Fibroblast of skin of back (primary cell): ENCODE measurements at places on chromosomes 3 and 15.

DNA sequence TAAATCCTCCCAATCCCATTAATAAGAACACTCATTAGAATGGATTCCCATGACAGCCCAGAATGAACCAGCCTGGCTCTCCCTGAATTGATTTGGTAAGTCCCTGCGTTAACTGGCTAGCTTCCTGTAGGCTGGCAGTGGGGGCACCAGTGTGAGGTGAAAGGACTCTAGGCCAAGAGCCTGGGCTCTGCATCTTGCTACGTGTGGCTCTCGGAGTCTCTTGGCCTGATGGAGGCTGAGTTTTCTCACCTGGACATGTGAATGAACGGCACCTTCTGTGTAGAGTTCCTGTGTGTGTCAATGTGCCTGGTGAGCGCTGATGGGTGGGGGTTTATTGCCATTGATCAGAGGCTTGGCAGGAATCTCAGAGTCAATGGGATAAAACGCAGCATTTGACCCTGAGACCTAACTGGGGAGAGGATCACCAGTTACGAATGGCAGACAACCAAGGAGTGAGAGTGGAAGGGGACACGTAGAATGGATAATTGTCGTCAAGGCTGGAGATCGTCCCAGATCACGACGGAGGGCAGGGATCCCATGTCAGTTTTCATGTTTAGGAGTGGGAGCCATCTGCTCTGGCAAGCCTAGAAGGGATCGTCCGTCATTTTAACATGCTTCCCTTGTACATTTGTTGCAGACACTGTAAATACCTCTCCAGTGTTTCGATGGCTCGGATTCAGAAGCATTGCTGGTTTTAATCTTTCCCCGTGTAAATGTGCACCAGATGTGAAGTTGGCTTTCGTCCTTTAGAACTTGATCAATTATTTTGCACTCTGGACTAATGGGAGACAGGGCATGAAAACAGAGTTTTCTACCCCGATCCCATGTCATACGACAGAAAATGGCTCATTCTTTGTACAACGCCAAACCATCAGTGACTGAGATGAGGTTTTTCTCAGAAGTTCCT is 9.0 kb upstream of the KLF13 start:
- no peak for DNase-seq

DNA sequence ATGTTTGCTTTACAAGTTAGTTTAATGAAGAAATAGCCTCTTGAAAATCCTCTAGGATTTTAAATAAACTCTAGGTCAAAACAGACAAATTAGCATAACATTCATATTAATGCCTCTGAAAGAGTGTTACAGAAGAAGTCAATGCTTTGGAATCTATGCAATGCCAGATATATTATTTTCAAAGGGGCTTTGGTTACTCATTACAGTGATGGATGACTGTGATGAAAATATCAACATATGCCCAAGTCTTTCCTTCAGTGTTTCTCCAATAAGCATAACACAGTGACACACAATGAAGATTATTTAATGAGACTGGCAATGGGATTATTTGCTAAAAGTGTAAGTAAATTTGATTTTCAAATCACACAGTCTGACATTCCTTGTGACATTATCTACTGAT is 1247.2 kb downstream of the ROBO2 start:
- peak; percentile 75 for DNase-seq

DNA sequence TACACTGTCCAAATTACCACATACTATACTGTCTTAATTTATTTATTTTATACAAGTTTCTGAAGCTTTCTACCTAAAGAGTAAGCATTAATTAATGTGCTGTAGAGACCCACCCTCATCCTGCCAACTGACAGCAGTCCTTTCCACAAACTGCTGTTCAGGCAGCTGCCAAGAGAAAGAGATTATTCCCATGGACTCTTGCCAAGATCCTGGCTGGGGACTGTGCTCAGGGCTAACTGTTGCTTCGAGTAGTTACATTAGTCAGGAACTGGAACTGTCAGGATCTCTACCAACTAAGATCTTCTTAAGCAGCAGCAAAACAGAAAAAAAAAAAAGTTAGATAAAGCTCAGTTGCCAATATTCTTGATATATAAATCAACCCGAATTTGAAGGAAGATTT is 398.8 kb downstream of the MECOM start:
- peak; percentile 46 for DNase-seq

DNA sequence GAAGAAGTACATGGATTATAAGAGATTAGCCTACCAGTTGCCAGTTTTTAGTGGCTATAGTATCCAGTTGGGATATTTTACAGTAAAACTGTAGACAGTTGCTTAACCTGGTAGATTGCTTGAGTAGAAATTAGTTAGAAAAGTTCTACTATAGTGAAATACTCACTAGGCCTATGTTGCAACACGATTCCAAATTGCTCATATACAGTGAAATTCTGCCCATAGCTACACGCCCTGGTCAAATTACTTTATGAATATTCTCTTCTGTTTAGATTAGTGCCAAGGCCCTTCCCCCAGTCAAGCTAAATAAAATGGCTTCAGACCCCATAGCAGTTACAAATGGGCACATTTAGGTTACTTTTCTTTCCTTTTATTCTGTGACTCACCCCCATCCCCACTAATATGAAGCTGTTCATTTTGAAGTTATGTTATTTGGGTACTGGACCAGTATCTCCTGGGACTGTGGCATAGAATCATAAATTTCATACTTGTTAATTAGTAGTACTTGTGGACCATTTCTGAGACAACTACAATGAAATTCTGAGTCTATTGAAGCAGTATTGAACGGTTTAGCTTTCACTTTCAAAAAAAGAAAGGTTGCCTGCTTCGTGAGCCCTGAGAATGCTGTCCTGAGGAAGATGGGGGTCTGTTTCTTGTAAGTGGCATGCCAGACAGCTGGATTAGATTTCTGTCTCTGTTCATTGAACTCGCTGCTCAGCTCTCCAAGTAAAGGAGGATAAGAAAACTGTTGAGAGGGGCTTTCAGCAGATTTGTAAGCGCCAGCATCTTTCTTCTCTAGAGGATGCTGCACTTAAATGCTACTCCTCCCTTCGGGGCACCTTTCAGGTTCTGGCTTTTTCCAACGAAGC is 65.8 kb upstream of the CFAP20DC start:
- DNase-seq = peak; percentile 33

DNA sequence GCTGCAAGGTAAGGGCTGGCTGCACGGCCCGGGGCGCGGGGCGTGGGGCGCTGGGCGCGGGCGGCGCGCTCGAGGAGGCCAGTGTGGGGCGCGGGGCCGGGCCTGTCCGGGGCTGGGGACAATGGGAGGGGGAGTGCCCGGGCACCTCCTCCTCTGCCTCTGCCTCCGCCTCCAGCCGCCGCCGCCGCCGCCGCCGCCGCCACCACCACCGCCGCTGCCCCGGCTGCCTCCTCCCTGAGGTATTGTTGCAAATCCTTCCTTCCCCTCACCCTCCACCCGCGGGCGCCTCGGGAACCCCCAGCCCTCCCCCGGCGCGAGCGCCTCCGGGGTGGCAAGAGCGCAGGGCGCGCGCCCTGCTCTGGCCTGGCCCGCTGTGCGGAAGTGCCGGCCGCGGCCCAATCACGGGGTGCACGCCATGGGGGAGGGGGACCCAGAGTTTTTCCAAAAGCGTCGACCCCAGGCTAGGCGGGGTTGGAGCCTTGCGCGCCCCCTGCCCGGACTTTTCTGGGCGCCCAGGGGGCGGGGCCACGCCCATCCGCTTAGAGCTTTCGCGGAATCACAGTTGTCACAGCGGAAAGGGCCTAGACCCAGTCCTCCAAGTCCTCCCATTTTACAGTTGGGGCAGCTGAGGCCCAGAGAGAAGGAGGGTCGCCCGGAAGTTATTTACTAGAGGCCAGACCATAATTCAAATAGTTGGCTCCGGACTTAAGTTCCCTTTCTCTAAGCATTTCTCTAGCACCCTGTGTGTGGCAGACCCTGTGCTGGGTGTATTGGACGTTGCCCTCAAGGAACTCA is at the start of gene LPP:
Gene LPP (plus strand): TSS at position 144 of the 795 bp plus-strand sequence. CDS start 251,964 bp downstream, outside the sequence.
- peak; percentile 91 for DNase-seq

DNA sequence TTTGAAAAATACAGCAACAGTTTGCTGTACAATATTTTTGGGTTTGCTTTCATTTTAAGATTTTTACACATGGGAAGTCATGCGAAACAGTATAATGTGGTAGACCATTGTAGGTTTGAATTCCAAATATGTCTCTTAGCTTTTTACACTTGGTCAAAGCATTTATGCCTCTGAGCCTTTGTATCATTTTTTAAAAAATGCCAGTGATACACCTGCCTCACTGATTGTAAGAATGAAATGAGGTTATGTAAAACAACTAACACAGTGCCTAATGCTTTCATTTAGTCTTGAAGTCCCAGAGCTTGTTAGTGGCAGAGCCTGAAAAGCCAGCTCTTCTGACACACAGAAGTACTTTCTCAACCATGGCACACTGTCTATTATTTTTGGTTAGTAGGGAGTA is 202.0 kb downstream of the UBE2E2 start:
- DNase-seq = no peak

- peak; percentile 14 for DNase-seq
Observed at GRCh38 chr3:65268426-65268825, 580.6 kb upstream of the ADAMTS9 start.

- no peak for DNase-seq
Observed at GRCh38 chr3:110750201-110750600, 321.4 kb upstream of the NECTIN3 start.

DNA sequence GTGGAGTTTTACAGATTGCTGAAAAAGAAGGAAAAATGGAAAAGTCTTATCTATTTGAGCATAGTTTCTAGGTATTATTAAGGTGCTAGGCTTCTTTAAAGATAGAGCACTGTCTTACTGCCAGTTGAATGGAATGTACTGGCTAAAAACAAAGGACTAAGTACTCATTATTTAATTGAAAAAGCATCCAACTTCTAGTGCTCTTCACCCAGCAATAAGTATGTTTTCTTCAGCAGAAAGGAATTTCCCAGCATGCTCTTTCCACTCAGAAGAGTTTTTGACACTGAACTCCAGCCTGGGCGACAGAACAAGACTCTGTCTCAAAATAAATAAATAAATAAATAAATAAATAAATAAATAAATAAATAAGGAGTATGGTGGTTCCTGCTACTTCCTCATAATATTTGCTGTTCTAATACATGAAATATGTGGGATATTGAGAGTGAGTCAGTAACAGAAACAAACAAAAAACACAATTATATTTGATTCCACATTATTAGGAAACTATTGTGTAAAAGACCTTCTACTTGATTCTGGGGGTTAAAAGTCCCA is 70.6 kb downstream of the ATP13A4 start:
- DNase-seq = no peak

GRCh38 chr3:151112731-151113130 is 27.3 kb downstream of the MED12L start:
- no peak for DNase-seq

- no peak for DNase-seq
Observed at GRCh38 chr3:28012830-28013229, 228.6 kb upstream of the CMC1 start.

DNA sequence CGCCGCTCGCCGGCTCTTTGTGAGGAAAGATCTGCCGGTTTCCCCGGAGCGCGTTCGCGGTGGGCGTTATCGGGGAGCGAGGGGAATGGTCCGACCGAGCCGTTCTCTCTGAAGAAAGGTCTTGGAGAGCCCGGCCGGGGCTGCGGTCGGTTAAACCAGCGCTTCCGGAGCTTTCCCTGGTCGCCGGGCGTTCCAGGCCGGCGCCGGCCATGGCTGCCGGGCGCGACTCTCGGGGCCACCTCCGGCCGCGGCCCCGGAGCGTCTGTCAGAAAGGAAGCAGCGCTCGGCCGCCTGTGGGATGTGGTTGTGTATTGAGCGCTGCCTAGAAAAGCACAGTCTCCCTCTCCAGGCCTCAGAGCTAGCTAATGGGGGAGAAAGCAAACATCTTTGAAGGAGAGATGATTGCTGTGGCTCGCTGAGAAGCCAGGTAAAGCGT is 731 bp downstream of the FYTTD1 start:
- peak; percentile 75 for DNase-seq

DNA sequence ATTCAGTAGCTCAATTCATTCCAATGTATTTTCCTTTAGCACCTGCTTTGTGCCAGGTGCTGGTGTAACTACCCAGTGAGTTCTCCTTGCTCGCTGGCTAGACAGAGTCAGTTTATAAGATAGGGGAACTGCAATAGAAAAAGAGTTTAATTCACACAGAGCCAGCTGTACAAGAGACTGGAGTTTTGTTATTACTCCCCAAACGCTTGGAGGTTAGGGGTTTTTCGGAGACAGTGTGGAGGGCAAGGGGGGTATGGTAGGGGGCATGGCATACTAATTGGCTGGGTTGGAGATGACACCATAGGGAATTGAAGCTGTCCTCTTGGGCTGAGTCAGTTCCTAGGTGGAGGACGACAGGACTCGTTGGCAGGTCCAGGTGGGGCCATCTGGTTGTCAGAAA is 5.4 kb upstream of the CFAP91 start:
- DNase-seq = no peak

- no peak for DNase-seq
Observed at GRCh38 chr3:109809513-109809912, 472.2 kb upstream of the DPPA4 start.

DNA sequence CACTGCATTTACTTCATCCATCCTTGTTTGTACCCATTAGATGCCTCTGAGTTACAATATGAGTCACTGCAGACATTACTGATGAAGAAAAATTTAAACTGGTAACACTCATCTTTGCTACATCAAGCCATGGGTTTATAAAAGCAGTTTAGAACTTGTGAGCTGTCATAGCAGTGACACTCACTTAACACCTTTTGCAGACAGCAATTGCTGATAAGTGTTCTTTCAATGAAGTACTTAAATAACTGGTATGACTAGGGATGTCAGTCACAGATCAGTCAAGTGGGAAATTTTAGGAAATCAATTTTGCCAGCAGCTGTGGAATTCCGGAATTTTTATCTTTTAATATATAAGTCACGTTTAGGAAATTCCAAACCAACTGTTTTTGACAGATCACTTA is 643.0 kb downstream of the TBL1XR1 start:
- no peak for DNase-seq

GRCh38 chr3:148962513-148962912 is 28.8 kb upstream of the GYG1 start:
- DNase-seq = peak; percentile 86

- DNase-seq = no peak
Observed at GRCh38 chr3:44042772-44043171, 198.9 kb upstream of the TOPAZ1 start.

- DNase-seq = peak; percentile 58
Observed at GRCh38 chr3:122258757-122259371, 66.2 kb upstream of the CSTA start.

- DNase-seq = no peak
Observed at GRCh38 chr3:14785207-14786155, 33.3 kb upstream of the FGD5 start.

- no peak for DNase-seq
Observed at GRCh38 chr3:182895513-182896112, 84.7 kb downstream of the DCUN1D1 start.

DNA sequence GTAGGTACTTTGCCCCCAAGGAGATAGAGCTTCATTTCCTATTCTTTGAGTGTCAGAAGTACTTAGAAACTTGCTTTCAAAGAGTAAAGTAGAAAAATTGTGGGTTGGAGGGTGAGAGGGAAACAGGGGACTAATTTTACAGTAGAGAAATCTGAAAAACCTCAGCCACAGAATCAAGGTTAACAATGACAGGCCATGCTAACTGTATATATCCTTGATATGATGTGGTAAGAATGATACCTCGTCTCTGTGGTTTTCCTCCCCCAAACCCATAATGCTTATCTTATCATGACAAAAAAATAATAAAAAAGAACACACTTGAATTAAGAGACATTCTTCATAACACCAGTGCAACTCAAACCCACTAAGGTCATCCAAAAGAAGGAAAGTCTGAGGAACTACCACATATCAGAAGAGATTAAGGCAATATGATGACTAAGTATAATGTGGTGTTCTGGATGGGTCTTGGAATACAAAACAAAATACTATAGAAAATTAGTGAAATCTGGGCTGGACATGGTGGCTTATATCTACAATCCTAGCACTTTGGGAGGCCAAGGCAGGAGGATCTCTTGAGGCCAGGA is 360.4 kb downstream of the ULK4 start:
- no peak for DNase-seq

GRCh38 chr3:62201438-62202035 is 171.8 kb downstream of the FEZF2 start:
- DNase-seq = peak; percentile 41
